ENCODE measurements at places on chromosomes 7 and 10. TPM values are rescaled to one million over a fixed set of nuclear protein-coding genes. Genes with fewer than 3 reads are reported as not detected.

AKR1B1 gene
- total RNA-seq = 89.5 TPM

TMEM26 gene
- not detected for total RNA-seq

FLNC gene
- total RNA-seq = 0.61 TPM

IL15RA gene
- total RNA-seq = 3.6 TPM

FAM13C gene
- 0.65 TPM for total RNA-seq

INMT gene
- total RNA-seq = not detected

PYROXD2 gene
- total RNA-seq = 5.6 TPM

PWWP2B gene
- total RNA-seq = 10.5 TPM

PNLIPRP3 gene
- total RNA-seq = 13.4 TPM

CALHM1 gene
- total RNA-seq = not detected

- no peak for DNase-seq
Measured at GRCh38 chr7:134004829-134005505, 122.2 kb upstream of the LRGUK start.

DNA sequence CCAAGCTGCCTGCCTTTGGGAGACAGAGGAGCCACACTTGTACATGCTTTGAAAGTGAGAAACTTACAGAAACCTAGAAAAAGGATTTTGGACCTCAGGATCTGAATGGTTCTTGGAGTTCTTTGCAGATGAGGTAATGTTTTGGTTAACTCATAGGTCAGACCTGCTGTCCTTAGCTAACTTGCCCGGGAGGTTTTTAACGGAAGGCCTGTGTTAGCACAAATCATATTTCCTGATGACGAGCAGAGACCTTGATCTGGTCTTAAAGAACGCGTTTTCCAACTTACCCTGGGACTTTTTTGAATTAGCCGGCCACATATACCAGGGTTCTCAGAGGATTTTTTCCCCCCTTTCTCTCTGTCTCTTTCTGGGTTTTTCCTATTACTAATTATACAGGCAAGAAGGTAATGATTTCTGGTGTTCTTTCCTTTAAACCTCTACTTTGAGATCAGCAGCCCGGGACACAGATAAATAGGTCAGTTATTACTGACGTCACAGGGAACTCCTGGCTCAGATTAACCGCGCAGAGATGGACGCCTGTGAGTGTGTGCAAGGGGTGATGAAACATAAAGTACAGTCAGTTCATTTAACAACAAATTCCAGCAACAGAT, 101.7 kb upstream of the KLF6 start:
- peak; percentile 98 for DNase-seq

DNA sequence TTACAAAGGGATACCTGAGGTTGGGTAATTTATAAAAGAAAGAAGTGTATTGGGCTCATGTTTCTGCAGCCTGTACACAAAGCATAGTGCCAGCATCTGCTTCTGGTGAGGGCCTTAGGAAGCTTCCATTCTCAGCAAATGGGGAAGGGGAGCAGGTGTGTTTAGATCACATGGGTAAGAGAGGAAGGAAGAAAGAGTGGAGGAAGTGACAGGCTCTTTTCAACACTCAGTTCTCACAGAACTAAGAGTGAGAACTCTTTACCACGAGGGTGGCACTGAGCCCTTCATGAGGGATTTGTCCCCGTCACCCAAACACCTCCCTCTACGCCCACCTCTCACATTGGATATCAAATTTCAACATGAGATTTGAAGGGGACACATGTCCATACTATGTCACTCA, 506 bp upstream of the FAM170B start:
- no peak for DNase-seq

DNA sequence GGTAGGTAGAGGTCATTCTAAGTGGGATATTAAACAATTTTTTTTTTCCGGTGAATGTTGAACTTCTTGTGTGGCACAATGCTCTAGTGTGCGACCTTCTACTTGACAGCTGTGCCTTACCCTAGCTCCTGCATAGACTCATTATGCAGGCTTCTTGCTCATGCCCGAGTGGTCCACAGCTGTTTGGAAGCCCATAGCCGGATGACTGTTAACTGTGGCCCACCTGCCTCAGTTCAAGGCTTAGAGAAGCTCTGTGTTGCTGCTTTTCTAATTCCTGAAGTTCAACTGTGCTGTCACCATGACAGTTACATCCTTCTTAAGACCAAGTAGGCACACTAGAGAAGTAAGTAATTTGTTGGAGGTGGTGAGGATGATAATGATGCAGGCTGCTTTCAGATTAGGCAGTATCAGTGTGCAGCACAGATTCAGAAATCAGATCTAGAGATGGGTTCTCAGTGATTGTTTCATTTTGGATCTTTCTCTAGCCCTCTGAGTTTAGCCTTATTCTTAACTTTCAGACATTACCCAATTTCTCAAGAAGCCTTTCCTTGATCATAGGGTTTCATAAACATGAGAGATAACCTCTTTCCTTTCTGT, 278.4 kb downstream of the PHF14 start:
- DNase-seq = no peak

DNA sequence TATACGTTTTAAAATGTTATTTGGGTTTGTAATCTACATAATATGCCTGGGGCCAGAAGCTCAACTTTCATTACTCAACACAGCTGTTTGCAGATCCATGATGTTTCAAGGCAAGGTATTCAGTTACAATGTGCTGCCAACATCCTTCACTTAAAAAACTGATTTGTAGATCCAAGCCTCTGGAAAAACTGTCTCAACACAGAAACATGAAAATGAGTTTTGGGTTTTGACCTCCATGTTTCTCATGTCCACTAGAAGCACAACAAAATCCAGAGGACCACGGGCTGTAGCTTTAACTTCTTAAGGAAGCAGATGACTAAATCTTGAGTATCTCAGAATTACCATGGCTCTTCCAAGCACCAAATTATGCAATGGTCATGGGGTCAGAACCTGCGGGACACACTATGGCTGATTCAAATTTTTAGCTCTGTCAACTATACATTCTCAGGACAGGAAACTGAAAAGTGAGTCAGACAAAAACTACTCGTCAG, 247.1 kb upstream of the GRB10 start:
- peak; percentile 36 for DNase-seq

DNA sequence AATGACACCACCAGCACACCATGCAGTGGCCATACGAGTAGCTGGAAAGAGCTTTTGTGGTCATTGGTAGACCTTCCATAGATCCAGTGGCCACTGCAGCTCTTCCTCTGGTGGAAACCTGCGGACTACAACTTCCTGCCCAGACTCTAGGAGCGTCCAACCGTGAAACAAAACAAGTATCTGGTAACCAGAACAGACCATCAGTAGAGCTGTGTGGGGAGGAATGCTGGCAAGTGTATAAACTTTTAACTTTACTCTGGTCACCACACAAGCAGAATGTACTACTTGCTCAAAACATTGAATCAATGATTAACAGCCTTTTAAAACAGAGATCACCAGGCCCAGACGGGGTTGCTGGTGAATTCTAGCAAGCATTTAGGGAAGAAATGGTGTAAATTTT, 154.7 kb upstream of the DGKB start:
- DNase-seq = no peak

DNA sequence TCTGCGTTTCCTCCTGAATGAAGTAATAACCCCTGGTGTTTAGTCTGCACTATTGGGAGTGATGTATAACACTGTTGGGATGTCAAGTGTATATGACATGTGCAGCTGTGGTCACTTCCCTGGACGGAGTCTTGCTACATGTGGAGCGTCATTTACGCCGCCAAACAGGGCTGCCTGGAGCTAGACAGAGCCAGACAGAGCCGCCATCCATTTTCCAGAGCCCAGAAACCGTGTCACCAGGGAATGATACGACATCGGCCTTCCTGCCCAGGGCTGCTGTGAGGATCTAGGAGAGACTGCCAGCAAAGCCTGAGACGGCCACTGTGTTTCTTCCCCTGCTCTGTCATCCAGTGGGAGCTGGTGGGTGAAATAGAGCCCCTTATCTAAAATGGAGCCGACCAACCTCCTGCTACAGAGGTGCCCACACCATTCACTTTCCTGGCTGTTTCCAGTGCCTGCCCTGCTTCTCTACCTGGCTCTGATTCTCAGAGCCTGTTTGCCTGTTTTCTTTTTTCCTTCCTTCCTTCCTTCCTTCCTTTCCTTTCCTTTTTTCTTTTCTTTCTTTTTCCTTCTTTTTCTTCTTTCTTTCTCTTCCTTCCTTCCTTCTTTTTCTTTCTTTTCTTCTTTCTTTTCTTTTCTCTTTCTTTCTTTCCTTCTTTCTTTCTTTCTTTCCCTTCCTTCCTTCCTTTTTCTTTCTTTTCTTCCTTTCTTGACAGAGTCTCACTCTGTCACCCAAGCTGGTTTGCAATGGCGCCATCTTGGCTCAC, 13.3 kb upstream of the FGFR2 start:
- DNase-seq = no peak

- no peak for DNase-seq
Measured at GRCh38 chr10:122333037-122333436, 41.5 kb upstream of the PLEKHA1 start.

- DNase-seq = no peak
Measured at GRCh38 chr10:82887488-82887887, 1012.5 kb downstream of the NRG3 start.

- DNase-seq = no peak
Measured at GRCh38 chr10:121252756-121253155, 345.5 kb downstream of the FGFR2 start.

- no peak for DNase-seq
Measured at GRCh38 chr10:74825371-74826141, 844 bp upstream of the KAT6B start.

GRCh38 chr7:49618028-49618427, 155.4 kb upstream of the VWC2 start:
- DNase-seq = no peak

DNA sequence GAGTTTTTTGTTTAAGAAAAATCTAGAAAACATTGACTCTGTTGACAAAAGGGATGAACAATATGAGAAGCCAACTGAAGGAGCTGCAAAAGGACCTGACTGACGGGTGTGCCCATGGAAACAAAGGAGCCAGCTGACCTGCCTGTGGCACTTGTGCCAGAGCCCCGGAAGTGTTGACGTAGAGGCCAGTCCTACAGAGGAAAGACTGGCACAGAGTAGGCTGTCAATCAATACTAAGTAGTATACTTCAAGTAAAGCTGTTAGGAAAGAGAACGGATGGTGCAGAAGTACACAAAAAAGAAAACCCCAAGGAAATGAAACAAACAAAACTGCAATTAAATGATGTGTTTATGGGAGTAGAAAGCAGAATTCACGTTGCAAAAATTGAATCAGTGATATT, 19.0 kb upstream of the ABI1 start:
- no peak for DNase-seq

DNA sequence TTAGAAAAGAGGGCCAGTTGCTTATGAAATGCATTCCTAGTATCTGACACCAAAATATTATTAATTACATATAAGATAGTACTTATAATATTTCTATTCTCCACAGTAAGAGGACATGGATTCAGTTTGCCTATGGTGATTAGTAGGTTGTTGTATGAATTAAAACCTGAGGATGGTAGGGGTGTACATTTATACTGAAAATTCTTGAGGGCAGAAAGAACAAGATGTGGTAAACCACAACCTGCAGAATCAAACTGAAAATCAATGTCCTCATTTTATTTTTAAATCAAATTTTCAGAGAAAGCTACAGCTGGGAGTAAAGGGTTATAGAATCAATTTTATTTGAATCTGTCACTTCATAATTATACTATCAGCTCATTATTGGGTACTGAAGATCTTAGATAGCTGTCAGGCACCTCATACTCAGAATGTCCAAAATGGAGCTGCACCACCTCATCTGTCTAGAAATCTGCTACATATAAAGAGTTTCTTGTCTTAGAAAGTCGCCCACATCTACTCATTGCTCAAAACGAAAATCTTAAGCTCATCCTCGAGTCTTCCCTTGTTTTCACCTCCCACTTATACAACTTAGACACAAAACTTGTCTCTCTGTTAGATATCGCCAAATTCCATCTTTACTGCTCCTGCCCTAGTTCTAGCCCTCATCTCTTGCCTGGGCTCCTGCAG, 65.4 kb downstream of the MYO3A start:
- DNase-seq = no peak

DNA sequence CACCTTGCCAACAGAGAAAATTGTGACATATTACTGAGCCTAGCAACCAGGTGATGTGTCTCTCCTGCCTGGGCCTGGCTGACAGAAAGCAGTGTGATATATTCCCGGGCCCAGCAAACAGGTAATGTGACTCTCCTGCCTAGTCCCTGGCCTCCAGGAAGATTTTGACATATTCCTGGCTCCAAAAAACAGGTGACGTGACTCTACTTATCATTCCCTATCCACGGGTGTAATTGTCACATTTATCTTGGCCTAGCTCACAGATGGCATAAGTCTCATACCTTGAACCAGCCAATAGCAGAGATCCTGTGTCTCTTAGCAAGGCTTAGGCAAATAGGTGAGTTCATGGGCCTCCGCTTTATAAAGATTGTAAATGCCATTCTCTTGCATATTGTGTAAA, 49.6 kb upstream of the ZNF680 start:
- DNase-seq = no peak

GRCh38 chr10:114855776-114856543, 34.4 kb downstream of the FHIP2A start:
- no peak for DNase-seq

- DNase-seq = peak; percentile 27
Measured at GRCh38 chr10:88428442-88428841, 154.7 kb downstream of the RNLS start.

DNA sequence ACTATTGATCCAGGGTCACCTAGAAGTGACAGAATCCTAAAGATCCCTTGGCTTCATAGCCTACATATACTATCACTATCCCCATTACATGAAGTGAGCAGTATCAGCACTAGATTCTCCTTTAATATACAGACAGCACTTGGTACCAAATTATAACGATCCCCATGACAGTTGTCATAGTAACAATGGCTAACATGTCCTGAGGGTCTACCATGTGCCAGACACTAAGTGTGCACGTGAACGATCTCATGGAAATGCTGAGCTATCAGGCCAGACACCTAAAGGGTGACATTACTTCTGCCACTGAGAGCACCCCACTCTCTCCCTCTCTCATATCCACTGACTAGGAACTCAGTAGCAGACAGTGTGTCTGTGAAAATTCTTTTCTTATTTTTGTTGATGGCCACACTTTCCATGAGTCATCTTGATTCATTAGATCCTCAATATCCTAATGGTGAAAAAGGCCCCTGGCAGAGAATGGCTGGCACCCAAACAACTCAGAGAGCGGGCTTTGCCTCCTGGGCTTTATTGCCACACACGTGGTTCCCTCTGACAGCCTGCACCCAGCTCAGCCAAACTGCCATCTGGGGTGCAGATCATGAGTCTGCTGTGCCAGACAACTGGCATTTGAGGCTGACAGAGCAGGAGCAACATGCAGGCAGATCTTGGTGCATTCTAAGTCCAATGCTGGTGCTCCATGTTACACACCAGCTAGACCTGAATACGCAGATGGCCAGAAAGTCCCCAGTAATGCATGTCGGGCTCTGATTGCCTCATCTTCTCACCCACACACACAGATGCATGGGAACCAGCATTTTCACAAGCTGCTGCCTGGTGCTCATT, 176.3 kb downstream of the DGKI start:
- DNase-seq = peak; percentile 54

- peak; percentile 27 for DNase-seq
Measured at GRCh38 chr7:103632972-103633371, 187.0 kb upstream of the SLC26A5 start.

GRCh38 chr10:88895250-88895649, 15.2 kb downstream of the STAMBPL1 start:
- DNase-seq = no peak

Measured in foreskin keratinocyte (primary cell).